ENCODE measurements at places on chromosomes 6 and 20. TPM values are rescaled to one million over a fixed set of nuclear protein-coding genes. Genes with fewer than 3 reads are reported as not detected.

The EPHA7 gene
- total RNA-seq, result 2.6 TPM

DNA sequence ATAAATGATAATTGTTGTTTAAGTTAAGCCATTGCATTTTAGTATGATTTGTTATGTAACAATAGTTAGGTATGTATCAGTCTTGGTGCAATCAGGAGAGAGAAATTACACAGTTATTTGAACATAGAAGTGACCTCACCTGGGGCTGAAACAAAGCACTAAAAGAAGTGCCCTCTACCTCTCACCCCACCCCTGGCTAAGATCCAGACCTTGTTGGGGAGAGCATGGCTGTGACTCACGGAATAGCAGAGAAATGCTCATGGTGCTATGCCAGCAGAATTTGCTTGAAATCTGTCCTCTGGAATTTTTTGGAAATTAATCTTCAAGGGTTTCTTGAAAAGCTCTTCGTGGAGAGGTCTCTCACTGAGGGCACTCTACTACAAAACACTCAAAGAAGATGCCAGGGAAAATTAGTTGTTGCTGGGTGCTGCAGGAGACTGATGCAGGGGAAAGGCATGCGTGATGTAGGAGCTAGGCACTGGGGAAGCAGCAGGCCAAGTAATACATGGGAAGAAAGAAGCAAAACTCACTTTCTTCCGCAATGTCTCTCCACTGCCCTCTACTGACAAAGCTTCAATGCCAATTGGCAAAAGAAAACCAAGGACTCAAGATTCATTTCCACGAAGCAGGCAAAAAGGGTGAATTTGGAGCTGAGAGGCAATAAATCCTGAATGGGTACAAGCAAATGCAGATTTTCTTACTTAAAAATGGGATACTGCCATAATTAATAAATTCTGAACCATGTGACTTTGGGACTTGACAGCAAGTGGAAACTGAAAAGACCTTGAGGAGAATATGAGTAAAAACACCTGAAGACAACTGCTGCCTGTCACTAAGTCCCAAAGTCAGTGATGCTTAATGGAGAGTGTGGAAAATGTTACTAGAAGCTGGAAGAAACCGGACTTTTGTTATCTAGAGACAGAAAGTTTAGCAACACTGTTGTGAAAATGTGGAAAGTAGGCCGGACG is 136.3 kb upstream of the ZNF184 start:
- DNase-seq, result no peak

GRCh38 chr6:122392564-122393350 is 6.7 kb upstream of the HSF2 start:
- no peak for DNase-seq

- no peak for DNase-seq
Measured at GRCh38 chr6:166970091-166970490, 13.7 kb upstream of the RNASET2 start.

- DNase-seq, result no peak
Measured at GRCh38 chr20:21707999-21708737, 2.7 kb downstream of the PAX1 start.

DNA sequence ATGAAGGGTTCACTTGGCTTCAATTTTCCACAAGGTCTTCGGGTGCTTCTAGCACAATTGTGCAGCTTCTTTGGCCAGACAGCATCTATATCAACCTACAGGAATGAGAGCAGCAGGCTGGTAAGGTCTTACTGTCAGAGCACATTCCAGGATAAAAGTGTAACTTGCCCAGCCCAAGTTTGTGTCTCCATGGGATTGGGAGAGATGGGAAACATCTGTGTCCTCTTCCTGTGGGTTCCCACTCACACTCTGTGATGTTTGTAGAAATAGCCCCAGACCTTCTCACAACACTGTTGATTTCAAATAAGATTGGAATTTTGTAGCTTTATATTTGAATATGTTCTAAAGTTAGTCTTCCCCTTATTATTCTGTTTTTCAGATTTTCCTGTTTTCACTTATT is 83.4 kb upstream of the RGS17 start:
- no peak for DNase-seq

GRCh38 chr6:82957868-82958245 is 107.8 kb downstream of the UBE3D start:
- DNase-seq, result no peak

- no peak for DNase-seq
Measured at GRCh38 chr6:91305755-91306154, 718.9 kb upstream of the MAP3K7 start.

DNA sequence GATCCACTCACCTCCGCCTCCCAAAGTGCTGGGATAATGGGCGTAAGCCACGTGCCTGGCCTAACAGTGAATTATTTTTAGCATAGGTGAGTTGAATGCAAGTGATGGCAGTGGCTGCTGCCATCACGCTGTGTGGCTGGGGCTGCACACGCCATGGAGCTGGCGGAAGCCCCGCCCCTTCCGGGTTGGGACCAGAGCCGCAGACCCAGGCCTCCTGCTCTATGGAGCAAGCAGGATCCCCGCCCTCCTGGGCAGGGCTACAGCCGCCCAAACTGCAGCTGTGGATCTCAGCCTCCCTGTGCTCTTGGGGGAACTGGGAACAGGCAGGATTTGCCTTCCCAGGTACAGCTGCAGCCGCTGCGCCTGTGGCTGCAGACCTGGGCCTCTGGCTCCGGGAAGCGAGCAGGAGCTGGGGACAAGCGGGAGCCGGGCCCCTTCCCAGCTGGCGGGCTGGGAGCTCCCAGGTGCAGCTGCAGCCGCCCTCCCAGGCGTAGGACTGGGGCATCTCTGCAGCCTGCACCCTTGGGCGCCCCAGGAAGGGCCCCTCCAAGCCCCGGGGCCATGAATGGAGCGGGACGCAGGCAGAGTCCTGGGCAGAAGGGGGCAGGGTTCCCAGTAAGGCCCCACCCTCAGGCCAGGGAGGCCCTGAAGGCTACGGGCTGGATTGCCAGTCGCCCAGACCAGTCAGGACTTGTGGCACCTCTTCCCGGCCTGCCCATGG is 30.9 kb upstream of the SLA2 start:
- no peak for DNase-seq

DNA sequence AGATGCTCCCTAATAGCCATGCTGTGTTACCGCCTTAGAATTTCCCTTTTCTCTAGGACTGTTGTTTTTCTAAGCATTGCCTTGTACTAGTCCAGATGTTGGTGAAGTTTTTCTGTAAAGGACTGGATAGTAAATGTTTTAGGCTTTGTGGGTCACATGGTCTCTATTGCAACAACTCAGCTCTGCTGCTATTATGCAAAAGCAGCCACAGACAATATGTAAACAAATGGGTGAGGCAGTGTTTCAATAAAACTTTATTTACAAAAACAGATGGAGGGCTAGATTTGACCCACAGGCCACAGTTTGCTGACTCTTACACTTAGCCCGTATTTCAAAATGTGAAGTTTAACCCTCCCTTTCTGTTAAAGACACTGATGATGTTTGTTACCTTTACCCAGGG is 207.6 kb upstream of the MYLIP start:
- DNase-seq, result no peak

Measured in sciatic nerve (tissue), 2 donors.